Effector CD8-positive, alpha-beta T cell (primary cell): ENCODE measurements at places on chromosomes 3 and 15.

- DNase-seq: no peak
Observed at GRCh38 chr3:87625876-87626275, 349.5 kb upstream of the POU1F1 start.

- DNase-seq: no peak
Observed at GRCh38 chr3:99625643-99626416, 12.6 kb upstream of the COL8A1 start.

GRCh38 chr15:57565311-57565710 lies 26.4 kb upstream of the MYZAP start:
- no peak for DNase-seq

GRCh38 chr3:150238995-150239619 lies 169.0 kb upstream of the TSC22D2 start:
- no peak for DNase-seq

DNA sequence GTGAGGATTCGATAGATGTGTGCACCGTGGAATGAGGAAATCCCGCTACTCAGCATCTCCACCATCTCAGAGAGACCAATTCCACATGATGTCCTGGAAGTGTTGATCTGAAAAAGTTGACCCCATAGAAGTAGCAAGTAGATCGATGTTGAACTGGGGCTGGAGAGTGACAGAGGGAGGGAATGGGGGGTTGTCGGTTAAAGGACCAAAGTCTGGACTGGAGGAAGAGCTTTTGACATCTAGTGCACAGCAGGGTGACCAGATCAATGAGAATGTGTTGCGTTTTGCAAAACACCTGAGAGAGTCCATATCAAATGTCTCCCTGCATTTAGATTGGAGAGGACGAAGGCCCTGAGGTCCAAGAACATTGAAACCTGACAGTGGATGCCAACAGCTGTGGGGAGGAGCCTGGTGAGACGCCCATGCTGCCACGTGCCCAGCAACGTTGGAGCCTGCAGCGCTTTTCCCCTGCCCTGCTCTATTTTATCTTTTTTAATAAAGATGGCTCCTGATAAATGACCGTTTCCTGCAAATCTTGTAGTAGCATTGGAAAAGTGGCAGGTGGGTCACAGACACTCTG lies 30.1 kb upstream of the RPL32 start:
- no peak for DNase-seq

GRCh38 chr3:187925326-187925725 lies 180.1 kb upstream of the BCL6 start:
- no peak for DNase-seq

GRCh38 chr3:47399531-47400270 lies 18.9 kb downstream of the PTPN23 start:
- DNase-seq: no peak

- no peak for DNase-seq
Observed at GRCh38 chr3:89179355-89180001, 72.1 kb downstream of the EPHA3 start.

- DNase-seq: no peak
Observed at GRCh38 chr15:101773496-101774100, 29.7 kb upstream of the OR4F6 start.

- peak; percentile 43 for DNase-seq
Observed at GRCh38 chr15:80173022-80173759, 20.4 kb downstream of the FAH start.

GRCh38 chr15:74610302-74610951 lies 5.2 kb upstream of the CLK3 start:
- DNase-seq: no peak

- DNase-seq: no peak
Observed at GRCh38 chr15:79593119-79593869, 161.2 kb downstream of the MINAR1 start.

GRCh38 chr3:95715128-95715527 lies 1099.3 kb upstream of the EPHA6 start:
- no peak for DNase-seq

- no peak for DNase-seq
Observed at GRCh38 chr3:35254917-35255316, 384.4 kb upstream of the ARPP21 start.

DNA sequence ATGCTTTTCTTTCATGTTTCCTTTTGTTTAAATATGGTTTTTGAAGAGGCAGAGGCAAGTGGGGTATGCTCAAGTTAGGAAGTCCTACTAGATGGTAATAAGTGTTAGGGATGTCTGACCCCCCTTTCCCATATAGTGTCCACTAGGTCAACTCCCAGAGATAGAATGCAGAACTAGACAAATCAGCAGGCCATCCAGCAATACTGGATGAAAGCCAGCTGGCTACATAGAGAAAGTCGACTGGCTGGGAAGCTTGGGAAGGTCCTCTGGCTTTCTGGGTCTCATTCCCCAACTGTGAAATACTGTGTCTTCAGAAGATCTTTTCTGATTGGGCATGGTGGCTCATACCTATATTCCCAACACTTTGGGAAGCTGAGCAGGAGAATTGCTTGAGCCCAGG lies 113.8 kb downstream of the SNRK start:
- DNase-seq: no peak

- DNase-seq: no peak
Observed at GRCh38 chr3:36679384-36680200, 84.8 kb downstream of the DCLK3 start.

GRCh38 chr15:81484086-81484955 lies 110.3 kb upstream of the TMC3 start:
- no peak for DNase-seq

DNA sequence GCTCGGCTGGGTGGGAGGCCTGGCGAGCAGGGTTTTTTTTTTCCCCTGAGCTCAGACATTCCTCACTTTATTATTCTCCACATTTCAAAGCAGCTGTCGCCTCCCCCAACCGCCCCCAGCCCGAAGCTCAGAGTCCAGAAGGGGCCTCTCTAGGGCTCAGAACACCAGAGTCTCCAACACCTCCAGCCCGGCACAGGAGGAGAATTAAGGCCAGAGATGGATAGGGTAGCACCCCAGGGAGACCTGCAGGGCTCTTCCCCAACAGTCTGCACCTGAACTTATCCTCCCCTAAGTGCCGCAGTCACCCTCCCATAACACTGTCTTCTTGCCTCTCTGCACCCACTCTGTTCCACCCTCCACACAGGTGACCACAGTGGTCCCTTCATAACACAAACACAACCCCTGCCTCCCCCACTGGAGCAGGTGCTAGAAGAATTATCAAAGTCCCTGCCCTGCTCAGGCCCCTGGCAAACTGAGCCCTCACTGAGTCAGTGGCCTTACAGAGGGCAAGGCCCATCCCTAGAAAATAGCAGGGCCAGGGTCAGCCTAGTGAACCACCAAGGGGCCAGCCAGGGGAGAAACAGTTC lies 14.1 kb downstream of the MYL3 start:
- DNase-seq: no peak

DNA sequence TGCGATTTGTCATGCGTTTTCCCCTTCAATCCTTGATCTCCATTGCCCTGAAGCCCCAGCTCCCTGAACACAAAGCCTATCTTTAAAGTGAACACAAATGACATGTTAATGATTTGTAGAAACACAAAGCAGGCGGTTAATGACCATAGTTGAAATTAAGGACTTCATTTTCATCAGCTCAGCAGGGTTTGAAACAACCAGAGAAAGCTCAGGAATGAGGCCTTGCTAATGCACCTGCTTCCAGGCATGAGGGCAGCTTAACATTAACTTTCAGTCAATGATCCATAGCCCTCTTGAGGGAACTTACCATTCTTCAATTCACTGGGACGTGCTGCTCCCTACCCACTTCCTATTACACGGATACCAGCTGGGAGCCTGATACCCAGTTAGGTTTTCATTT lies 427.2 kb upstream of the CBLB start:
- DNase-seq: no peak

GRCh38 chr3:20091331-20092047 lies 51.2 kb downstream of the KAT2B start:
- DNase-seq: no peak

- DNase-seq: no peak
Observed at GRCh38 chr3:125647318-125648014, 52.2 kb upstream of the OSBPL11 start.
